ENCODE measurements at places on chromosomes 1 and 21. TPM values are rescaled to one million over a fixed set of nuclear protein-coding genes. Genes with fewer than 3 reads are reported as not detected.

DNA sequence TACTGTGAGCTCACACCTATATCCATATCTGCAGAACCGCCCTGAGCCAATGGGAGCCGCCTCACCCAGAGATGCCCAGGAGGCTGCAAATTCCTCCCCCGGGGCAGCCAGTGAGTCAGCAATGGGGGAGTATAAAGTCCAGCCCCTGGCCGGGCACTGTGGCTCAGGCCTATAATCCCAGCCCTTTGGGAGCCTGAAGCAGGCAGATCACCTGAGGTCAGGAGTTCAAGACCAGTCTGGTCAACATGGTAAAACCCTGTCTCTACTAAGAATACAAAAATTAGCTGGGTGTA, 5.0 kb upstream of the CLCNKB start:
- ATAC-seq, result no peak

DNA sequence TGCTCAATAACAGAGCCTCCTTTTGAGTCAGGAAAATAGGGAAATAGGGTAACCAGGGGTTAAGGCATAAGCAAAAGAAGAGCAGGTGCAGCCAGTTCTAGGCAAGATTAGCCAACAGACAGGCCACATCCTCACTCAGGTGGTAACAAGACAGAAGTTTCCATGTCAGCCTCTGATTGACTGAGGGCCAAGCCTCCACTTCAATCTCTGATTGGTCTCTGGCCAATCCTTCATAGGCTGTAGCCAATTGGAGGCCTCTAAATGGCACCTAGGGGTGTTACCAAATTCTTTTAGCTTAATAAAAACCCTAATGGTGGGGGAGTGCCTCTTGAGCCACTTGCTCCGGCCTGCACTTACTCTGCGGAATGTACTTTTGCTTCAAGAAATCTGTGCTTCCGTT, 37.2 kb downstream of the LACTBL1 start:
- no peak for ATAC-seq

DNA sequence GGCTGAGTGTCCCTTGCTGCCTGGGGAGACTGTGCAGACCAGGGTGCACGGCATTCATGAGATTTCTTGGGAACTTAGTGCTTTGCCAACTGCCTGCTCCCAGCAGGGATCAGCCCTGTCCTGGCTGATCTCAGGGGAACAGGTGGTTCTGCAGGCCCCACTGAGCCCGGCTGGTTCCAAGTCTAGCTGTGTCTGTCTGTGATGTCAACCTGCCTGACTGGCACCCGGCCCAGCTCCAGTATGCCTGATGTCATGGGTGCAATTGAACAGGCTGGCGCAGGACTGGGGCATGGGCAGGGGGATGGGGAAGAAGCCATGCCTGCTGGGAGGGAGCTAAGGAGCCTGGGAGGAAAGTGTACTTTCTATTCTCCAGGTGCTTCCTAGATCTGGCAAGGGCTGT, 227.1 kb downstream of the GRIK3 start:
- ATAC-seq, result no peak

Gene TMEM269
- 0.08 TPM for total RNA-seq

- ATAC-seq, result no peak
These were observed 138.9 kb downstream of the ACTL8 start for GRCh38 chr1:17893891-17894631.

Gene TRAF3IP3
- 0.80 TPM for total RNA-seq

DNA sequence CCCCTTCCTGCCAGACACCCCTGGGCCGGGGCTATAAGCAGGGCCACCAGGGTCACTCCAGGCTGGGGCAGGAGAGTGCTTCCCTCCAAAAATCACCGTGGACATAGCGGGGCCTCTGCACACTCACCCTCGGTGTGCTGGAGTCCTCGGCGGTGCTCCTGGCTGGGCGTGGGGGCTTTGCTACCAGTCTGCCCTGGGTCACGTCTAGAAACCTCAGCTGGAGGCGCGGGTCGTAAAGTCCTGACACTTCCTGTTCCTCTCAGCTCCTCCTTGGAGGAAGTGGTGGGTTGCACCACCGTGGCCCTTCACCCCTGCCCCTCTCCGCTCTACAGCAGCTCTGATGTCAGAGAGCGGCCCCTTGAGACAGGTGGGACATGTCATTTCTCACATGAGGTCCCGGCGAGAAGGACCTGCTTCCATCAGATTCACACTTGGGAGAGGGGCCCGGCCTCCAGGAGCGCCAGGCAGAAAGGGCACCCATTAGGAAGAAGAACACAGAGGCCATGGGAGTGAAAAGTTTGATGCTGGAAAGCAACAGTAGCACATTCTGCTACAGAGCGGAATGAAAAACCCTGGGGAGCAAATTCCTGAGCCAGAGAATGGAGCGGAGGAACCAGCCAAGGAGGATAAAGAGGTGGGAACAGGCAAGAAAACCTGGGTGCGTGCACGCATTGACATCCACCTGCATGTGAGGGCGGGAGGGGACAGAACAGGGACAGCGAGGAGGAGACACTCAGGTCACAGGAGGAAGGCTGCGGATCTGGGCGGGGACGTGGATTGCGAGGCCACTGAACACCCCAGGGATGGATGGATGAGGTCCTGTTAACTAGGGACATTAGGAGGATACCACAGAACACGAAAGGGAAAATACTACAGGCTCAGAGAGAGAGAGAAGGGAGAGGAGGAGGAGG, at the start of gene ITGB2:
Gene ITGB2 (minus strand): TSS at position 206 of the 911 bp plus-strand sequence. CDS start 10,117 bp downstream, outside the sequence.
- peak; percentile 28 for ATAC-seq

- ATAC-seq, result peak; percentile 7
These were observed 115.5 kb upstream of the IRF2BP2 start for GRCh38 chr1:234725177-234726132.

Gene OPRD1
- not detected for total RNA-seq

Gene HUNK
- 0.92 TPM for total RNA-seq

Gene THEM5
- 0.32 TPM for total RNA-seq

- ATAC-seq, result no peak
These were observed 33.4 kb downstream of the DDX20 start for GRCh38 chr1:111789142-111789541.

Measured in esophagus mucosa (tissue), 1 donor.